Sigmoid colon (tissue), 7 donors: ENCODE measurements at places on chromosomes 16 and 17. TPM values are rescaled to one million over a fixed set of nuclear protein-coding genes. Genes with fewer than 3 reads are reported as not detected.

GRCh38 chr17:30074730-30075129 lies 41.9 kb upstream of the NSRP1 start:
- H3K4me1 ChIP-seq = no peaks in the 10 kb centered on the region
- no peak for DNase-seq
- no peak overlapping the region for H3K4me3 ChIP-seq
- H3K27me3 ChIP-seq = no peaks in the 10 kb centered on the region

The FUS gene
- 79.9 TPM for polyA plus RNA-seq

DNA sequence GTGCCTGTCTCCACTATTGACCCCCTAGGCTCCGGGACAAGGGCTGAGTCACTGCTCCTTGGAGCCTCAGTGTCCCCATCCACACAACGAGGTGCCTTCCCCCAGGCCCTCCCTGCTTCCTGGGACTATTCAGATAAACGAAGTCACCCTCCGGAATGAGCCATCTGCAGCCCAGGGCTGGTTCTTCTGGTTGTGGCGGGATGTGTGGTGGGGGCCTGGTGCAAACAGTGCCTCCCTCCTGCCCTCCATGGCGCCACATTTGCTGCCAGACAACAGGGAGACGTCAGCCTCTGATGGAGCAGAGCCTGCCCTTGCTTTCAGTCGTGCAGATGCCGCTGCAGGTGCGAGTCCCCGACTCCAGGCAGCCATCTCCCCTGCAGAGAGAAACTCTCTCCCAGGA lies 5.1 kb upstream of the KRT16 start:
- H3K4me1 ChIP-seq = no peaks in the 10 kb centered on the region
- H3K27me3 ChIP-seq = peaks cover 17% of the 10 kb centered on the region
- no peak overlapping the region for H3K4me3 ChIP-seq
- DNase-seq = peak; percentile 46
- no peak overlapping the region for H3K27ac ChIP-seq

DNA sequence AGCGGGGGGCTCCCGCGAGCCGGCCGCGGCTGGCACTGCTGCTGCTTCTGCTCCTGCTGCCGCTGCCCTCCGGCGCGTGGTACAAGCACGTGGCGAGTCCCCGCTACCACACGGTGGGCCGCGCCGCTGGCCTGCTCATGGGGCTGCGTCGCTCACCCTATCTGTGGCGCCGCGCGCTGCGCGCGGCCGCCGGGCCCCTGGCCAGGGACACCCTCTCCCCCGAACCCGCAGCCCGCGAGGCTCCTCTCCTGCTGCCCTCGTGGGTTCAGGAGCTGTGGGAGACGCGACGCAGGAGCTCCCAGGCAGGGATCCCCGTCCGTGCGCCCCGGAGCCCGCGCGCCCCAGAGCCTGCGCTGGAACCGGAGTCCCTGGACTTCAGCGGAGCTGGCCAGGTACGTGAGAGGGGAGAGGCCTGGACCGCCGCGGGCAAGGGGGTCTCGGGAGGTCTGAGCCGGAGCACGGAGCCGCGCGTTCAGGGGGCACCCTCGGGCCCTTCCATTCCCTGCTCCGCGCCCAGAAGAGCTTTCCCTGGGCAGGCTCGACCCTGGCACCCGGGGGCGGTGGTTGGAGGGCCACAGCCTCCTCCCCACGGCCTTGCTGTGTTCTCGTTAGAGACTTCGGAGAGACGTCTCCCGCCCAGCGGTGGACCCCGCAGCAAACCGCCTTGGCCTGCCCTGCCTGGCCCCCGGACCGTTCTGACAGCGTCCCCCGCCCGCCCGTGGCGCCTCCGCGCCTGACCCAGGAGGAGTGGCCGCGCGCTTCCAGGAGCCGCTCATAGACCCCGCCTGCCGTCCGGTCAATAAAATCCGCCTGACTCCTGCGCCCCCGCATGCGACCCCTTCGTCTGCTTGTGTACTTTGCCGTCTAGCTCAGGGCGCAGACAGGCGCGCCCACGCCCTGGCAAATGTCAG lies 591 bp downstream of the NPW start:
- H3K27ac ChIP-seq = no peak overlapping the region
- peak overlapping the region; percentile 1 for H3K4me3 ChIP-seq
- DNase-seq = no peak
- no peaks in the 10 kb centered on the region for H3K36me3 ChIP-seq

The KRT20 gene
- polyA plus RNA-seq = 1,034 TPM

DNA sequence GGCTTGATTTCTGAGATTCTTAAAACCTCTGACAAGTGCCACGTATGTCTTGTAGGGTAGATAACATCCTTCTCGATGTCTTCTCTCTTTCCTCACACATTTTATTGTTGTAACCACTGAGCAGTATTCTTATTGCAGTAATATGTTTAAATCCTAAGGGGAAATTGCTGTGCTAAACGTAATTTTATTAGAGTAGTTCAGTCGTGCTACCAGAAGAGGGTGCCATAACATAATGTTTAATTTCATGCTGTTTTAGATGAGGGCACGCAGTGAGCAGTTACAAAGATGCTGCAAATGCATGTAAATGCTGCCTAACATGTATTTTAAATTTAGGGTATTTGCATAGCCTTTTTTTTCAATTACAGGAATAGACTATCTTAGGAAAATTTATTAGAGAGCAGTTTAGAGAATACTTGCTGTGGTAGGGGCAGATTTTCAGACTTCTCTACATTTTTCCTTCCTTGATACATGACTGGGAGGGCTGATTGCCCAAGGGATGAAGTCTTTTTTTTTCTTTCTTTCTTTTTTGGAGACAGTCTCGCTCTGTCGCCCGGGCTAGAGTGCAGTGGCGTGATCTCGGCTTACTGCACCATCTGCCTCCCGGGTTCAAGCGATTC lies 51.7 kb downstream of the GAN start:
- peaks cover 4% of the 10 kb centered on the region for H3K4me1 ChIP-seq
- H3K36me3 ChIP-seq = peaks cover 7% of the 10 kb centered on the region
- no peak overlapping the region for H3K4me3 ChIP-seq
- no peak overlapping the region for H3K27ac ChIP-seq
- no peaks in the 10 kb centered on the region for H3K27me3 ChIP-seq

DNA sequence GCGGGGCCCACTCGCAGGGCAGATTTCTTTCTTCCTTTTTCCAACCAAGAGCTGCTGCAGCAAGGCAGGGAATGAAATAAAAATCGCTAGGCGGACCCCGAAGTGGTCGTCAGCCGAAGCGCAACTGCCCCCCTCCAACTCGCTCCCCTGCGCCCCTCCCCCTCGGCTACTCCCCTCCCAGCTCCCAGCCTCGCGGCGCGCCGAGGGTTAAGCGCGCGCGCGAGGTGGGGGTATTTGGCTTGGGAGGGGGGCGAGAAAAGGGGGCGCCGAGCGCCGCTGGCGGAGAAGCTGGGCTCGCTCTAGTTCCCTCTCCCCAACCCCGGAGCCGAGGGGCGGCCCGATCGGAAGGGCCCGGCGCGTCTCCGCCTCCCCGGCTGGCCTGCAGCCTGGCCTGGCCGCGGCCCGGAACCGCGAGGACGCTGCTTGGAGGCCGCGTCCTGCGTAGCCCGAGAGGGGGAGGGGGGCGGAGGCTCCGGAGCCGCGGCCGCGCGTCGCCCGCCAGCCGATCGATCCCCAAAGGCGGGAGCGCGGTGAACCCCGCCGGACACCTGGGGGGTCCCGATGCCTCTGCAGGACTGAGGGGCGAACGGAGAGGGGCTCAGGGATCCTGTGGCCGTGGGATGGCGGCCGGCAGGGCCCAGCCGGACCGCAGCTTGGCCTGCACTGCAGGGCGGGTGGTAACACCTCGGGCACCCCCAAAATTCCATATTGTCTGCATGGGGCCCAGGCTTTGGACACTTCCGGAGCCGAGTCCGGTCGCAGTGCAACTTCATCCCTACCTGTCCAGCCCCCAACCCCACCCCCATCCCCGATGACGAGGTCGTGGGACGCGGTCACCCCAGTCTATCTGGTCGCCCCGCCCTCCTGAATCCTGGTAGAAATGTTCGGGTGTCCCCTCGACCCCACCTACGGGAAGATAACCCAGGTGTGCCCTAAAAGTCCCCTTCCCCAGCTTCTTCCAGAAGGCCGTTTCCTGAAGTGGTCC lies 4.9 kb upstream of the CBX4 start:
- H3K27ac ChIP-seq = peak overlapping the region; percentile 47
- peak; percentile 84 for DNase-seq
- no peaks in the 10 kb centered on the region for H3K36me3 ChIP-seq
- peaks cover 61% of the 10 kb centered on the region for H3K27me3 ChIP-seq
- no peaks in the 10 kb centered on the region for H3K4me1 ChIP-seq

DNA sequence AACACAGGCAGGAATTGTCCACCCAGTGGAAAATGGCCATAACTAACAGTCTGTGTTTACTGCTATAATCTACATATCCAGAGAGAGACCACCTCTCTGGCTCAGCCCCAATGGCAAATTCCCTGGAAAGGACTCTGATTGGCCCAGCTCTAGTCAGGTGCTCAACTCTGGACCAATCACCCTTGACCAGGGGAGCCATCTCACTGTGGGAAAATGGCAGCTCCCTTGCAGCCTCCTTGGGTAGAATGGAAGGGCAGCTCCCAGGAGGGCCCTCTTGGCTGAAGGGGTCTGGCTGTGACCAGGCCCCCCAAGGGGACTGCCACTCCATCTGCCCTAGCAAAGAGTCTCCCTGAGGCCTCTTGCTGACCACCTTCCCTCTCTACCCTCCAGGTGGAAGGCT lies 3.1 kb downstream of the ALOX15B start:
- no peak for DNase-seq
- H3K4me1 ChIP-seq = no peaks in the 10 kb centered on the region
- no peak overlapping the region for H3K4me3 ChIP-seq
- peaks cover 44% of the 10 kb centered on the region for H3K27me3 ChIP-seq
- no peak overlapping the region for H3K27ac ChIP-seq

DNA sequence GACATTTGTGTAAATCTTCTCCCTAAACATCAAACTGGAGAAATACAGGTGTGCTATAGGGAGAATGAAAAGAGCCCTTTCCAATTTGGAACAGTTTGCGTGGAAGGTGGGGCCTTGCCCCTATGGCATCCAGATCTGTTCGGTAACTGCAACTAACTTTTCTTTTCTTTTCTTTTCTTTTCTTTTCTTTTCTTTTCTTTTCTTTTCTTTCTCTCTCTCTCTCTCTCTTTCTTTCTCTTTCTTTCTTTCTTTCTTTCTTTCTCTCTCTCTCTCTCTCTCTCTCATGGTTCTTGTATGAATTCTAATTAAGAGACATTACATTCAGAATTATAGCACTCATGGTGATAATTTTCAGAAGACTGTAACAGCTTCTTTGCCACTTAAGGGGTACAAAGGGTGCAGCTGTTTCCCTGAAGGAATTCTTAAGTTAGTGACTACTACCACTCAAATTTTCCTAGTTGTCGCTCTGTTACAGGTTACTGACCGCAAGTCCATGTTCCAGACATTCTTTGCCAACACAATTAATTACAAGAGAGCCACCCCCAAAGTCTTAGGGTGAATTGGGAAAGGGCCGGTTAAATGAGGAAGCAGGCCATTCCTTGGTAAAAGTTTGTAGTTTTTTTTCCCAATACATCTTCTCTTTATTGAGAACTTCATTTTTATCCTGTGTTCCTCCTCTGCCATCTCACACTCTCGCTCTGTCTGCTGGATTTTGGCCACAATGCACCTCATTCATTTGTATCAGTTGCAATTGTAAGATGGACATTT lies 69.8 kb downstream of the KSR1 start:
- H3K27me3 ChIP-seq = no peaks in the 10 kb centered on the region
- peaks cover 47% of the 10 kb centered on the region for H3K4me1 ChIP-seq
- no peak overlapping the region for H3K4me3 ChIP-seq
- DNase-seq = peak; percentile 20

- no peak overlapping the region for H3K4me3 ChIP-seq
- H3K36me3 ChIP-seq = no peaks in the 10 kb centered on the region
- no peaks in the 10 kb centered on the region for H3K27me3 ChIP-seq
- H3K27ac ChIP-seq = no peak overlapping the region
Measured at GRCh38 chr16:68752602-68753001, 15.5 kb downstream of the CDH1 start.

DNA sequence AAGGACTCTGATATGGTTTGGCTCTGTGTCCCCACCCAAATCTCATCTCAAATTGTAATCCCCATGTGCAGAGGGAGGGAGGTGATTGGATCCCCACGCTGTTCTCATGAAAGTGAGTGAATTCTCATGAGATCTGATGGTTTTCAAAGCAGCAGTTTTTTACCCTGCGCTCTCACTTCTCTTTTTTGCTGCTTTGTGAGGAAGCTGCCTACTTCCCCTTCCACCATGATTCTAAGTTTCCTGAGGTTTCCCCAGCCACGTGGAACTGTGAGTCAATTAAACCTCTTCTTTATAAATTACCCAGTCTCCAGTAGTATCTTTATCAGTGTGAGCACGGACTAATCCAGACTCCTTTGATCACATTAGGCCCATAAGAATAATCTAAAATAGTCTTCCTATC lies 719.7 kb upstream of the CDH8 start:
- no peak overlapping the region for H3K4me3 ChIP-seq
- H3K27ac ChIP-seq = no peak overlapping the region
- DNase-seq = no peak
- H3K4me1 ChIP-seq = no peaks in the 10 kb centered on the region

DNA sequence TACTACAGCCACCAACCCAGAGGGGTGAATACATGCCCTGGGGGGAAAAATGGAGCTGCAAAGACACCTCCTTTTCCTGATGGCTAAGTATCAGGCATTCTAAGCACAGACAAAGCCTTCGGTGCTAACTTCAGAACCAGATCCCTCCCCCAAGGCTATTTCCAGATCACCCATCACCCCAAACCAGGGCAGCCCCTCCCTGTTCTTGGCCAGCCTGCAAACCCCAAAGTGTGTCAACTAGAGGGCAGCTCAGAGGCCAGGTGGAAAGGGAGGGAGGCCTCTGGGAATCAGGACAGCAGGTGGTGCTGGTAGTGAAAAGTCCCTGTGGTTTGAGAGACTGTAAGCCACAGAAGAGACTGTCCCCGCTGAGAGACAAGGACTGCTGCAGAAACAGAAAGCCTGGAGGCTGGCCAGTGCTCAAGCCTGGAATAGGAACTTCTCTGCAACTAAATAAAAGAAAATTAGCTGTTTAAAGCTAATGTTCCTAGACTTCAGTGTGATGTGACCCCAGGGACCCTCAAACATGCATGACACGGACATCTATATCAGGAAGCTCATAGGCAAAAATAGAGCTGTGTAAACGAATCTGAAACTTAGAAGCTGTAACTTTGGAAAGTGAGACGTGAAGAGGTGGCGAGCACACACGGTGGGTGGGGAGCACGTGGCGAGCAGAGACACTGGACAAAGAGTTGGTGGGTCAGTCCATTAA lies 9.1 kb downstream of the TUBG1 start:
- H3K36me3 ChIP-seq = peaks cover 16% of the 10 kb centered on the region
- DNase-seq = no peak
- H3K27ac ChIP-seq = peak overlapping the region; percentile 25
- peaks cover 15% of the 10 kb centered on the region for H3K4me1 ChIP-seq
- no peak overlapping the region for H3K4me3 ChIP-seq

The ADCY7 gene
- 1.8 TPM for polyA plus RNA-seq

DNA sequence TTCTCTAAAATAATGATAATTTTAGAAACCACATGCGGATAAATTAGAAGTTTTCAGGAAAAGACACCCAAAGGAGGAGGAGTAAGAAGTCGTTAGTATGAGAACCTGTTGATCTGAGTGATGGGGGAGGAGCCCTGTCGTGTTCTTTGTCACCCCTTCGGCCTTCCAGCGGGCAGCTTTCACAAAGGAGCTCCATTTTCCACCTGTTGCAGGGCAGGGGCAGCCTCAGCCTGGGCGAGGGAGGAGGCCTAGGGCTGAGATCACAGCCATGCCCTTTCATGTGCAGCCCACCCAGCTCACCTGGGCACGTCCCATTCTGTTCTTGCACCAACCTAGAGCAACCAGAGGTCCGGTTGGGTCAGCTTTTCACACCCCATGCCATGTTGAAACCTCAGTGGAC lies 5.3 kb downstream of the DUSP14 start:
- peak overlapping the region; percentile 91 for H3K27ac ChIP-seq
- no peaks in the 10 kb centered on the region for H3K27me3 ChIP-seq
- peaks cover 35% of the 10 kb centered on the region for H3K4me1 ChIP-seq
- H3K4me3 ChIP-seq = no peak overlapping the region
- no peaks in the 10 kb centered on the region for H3K36me3 ChIP-seq
